ENCODE measurements at places on chromosomes 16 and 17.
A peak's percentile ranks its signal among the peaks of the same experiment; 100 is the strongest.

GRCh38 chr16:87198328-87198832 is 118.8 kb downstream of the C16orf95 start:
- no peak for DNase-seq

DNA sequence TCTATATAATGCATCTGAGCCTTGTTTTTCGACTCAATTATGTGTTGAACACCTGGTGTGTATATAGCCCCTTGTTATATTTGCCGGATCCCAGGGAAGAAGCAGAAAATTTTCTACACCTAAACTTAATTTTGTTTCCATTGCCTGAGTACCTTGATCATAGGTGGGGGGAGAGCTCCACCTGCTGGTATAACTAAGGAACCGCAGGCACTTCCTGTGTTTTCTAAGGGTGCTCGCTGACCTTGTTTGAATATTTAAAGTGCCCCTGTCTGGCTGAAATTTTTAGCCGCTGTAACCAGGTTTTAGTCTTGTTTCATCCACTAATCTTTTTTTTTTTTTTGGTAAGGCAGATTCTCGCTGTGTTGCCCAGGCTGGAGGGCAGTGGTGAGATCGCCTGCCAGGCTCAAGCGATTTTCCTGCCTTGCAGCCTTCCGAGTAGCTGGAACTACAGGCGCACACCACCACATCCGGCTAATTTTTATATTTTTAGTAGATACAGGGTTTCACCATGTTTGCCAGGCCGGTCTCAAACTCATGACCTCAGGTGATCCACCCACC is 6.5 kb upstream of the NUBP1 start:
- DNase-seq: peak; percentile 85

GRCh38 chr17:58136669-58137279 is 11.4 kb upstream of the OR4D1 start:
- no peak for DNase-seq

DNA sequence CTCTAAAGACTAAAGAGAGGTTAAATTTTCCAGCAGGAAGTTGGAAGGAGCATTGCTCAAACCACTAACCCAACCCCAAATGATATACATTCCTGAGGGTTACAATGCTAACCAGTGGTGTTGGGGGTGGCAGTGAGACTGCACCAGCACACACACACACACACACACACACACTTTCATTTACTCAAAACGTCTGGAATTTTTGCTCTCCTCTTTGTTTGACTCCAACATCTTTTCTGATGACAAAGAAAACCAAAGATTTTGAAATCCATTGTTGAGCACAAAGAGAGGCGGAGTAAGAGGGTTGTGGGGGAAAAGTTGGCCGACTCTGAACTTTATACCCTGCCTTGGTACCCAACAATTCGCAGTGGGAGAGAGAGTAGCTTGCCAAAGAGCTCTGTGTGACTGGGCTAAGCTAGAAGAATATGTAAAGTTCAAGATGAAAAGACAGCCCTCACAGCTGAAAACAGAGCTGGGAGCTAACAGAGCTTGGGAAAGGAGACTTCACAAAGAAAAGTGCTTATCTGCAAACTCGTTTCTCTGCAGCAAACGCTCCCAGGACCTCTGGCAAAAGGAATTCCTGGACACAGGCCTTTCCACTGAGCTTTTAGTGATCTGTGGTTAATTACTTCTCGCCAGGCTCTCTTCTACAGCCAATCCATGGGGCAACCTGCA is 426.0 kb upstream of the CDH11 start:
- DNase-seq: peak; percentile 35

DNA sequence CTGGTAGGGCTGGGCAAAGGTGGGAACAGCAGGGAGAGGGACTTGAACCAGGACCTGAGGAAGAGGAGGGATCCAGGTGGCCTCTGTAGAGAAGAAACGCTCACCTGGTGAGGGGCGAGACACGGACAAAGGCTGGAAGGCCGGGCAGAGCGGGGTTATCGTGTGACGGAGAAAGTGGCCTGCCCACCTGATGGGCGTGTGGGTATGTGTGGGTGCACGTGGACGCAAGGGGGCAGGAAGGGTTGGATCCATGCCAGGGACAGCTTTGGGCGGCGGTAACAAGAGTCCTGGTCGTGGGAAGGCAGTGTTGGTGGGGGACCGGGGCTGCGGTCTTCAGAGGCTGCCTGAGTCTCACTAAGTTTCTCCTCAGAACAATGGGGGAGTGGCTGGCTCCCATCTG is 104.1 kb upstream of the GSE1 start:
- no peak for DNase-seq

GRCh38 chr17:47324224-47325020 is 667 bp downstream of the EFCAB13 start:
- DNase-seq: peak; percentile 89

DNA sequence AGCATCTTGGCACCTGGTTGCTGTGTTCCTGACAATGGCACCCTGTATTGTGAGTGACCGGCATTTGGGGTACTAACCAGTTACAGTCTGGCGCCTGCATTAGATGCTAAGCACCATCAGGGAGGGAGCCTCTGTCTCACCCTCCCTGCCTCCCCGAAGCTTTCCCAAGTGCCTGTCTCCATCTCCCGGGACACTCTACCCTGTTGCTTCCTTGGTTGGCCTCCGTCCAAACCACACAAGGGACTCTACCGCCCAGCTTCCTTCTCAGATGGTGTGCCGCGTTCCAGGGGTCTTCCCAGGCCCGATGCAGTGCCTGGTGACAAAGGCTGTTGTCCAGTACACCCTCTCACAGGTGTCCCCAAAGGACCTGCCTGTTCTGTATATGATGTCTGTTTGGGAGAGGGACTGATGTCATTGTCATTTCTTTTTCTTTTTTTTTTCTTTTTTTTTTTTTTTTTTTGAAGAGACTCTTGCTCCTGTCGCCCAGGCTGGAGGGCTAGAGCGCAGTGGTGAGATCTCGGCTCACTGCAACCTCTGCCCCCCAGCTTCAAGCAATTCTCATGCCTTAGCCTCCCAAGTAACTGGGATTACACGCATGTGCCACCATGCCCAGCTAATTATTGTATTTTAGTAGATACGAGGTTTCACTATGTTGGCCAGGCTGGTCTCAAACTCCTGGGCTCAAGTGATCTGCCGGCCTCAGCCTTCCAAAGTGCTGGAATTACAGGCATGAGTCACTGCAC is 6.7 kb downstream of the SNN start:
- DNase-seq: no peak

- no peak for DNase-seq
Observed at GRCh38 chr17:29215717-29216116, 30.9 kb upstream of the CRYBA1 start.

GRCh38 chr17:76542984-76543383 is 3.1 kb downstream of the PRCD start:
- no peak for DNase-seq

GRCh38 chr17:51820252-51820651 is 338.3 kb downstream of the CA10 start:
- DNase-seq: no peak

- DNase-seq: no peak
Observed at GRCh38 chr17:15321556-15322251, 19.7 kb downstream of the TEKT3 start.

DNA sequence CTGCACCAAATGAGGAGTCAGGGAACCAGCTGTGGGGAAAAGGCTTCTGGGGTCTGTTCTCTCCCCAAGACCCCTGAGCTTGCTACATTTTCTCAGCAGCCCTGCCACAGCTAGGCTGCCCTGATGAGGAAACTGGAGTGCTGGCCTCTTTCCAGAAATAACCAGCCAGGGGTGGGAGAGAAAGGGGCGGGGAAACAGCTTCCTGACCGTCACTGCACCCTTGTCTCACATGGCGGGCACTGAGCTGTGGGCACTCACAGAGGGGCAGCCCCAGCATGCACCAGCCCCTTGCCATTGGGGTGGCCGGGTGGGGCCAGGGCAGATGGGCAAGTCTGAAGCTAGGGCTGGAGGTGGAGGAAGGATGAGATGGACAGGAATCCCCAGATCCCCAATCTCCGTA is 2.9 kb downstream of the SRL start:
- peak; percentile 56 for DNase-seq

DNA sequence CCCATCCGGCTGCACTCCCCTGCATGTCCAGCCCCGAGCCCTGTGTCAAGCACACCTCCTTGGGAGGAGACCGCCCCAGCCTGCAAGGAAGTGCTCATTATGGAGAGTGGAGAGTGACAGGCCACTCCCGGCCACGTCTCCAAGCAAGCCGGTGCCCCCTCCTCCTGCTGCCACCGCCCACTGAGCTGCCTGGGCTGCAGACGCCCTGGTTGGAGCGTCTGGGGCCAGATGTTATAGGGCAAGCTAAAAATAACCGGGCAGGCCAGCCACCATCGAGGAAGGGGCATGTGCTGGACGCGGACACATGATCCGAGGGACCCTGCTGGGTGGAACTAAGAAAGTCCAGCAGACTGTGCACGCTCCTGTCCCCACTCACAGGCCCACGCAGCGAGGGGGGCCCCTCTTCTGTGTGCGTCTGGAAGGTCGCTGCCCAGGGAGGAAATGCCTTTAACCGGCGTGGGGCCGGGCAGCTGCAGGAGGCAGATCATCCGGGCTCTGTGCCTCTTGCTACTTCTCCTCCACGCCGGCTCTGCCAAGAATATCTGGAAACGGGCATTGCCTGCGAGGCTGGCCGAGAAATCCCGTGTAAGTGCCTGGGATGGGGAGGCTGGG is at the start of gene WFDC1:
Gene WFDC1 (plus strand): TSS at position 348 of the 612 bp plus-strand sequence. CDS start 94 bp downstream, at position 442.
- DNase-seq: peak; percentile 60

DNA sequence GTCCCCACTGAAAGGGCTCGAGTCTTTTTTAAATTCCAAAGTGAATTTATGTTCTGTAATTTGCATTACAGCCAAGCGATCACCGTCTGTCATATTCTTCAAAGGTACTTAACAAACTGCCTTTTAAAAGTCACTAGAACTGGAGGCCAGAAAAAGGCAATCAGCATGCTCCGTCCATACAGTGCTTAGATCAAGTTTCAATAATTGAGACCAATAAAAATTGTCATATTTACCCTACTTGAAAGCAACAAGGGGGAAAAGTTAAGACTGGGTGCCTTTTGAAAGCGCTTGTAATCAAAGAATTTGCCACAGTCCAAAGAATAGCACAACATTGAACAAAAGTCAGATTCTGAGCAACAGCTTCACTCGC is 9.0 kb upstream of the ZFHX3 start:
- peak; percentile 52 for DNase-seq

- no peak for DNase-seq
Observed at GRCh38 chr16:2827831-2828520, 2.1 kb upstream of the ZG16B start.

DNA sequence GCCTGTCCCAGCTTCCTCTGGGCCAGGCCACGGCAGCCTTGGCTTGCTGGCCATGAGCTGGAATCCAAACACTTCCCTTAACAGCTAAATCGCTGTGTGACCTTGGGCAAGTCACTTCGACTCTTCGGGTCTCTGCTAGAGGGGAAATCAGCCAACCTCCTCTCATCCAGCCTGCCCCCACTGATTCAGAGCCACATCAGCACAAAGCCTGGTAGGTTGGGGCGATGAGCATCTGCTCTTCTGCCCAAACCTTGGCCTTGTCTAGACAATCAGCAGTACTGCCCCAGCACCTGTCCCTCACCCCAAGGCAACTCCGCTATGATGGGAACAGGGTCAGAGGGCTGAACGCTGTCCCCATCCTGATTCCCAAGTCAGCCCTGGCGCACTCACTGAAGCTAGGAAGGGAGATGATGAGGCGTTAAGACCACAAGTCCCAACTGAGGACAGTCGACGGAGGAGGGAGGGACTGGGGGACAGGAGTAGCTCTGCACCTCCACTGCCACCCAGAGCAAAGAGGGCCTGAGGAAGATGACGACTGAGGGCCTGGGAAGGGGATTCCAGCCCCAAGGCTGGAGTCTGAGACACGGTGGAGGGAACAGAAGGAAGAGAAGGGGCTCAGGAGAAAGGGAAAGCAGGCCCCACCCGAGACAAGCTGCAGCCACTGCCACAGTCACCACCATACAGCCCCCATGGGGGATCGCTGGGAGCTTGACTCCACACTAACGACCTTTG is 1.3 kb downstream of the CLUH start:
- no peak for DNase-seq

DNA sequence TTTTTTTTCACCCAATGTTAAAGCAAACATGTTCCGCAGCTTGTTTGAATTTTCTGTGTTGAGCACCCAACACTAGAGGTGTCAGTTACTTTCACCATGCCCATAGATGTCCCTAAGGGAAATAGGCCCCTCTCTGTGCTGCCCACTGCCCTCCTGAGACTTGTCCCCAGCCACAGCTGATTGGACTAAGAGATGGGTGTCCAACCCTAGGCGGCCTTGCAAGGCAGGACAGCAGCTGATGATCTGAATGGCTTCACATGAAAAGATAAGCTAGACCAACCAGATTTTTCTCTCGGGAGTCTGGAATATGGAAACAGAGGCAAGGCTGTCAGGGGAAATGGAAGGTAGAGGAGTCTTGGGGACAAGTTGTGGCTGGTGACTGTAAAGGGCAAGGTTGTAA is 6.1 kb upstream of the CALB2 start:
- no peak for DNase-seq

DNA sequence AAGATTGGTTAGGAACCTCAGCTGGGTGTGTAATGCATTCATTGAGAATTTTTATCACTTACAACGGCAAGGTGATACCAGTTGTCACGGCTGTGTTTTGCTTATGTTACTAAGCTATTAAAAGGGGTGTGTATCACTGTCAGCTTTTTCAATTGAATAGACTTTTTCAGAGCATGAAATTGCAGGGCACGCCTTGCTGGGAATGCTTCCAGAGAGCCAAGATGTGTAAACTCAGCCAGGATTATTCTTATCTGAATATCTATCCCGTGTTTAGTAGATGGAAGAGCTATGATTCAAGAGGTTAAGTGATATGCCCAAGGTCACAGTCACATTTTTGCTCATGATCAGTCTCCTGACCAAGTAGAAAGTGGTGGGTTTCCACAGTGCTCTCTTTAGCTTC is 6.6 kb upstream of the TEKT3 start:
- DNase-seq: peak; percentile 53

DNA sequence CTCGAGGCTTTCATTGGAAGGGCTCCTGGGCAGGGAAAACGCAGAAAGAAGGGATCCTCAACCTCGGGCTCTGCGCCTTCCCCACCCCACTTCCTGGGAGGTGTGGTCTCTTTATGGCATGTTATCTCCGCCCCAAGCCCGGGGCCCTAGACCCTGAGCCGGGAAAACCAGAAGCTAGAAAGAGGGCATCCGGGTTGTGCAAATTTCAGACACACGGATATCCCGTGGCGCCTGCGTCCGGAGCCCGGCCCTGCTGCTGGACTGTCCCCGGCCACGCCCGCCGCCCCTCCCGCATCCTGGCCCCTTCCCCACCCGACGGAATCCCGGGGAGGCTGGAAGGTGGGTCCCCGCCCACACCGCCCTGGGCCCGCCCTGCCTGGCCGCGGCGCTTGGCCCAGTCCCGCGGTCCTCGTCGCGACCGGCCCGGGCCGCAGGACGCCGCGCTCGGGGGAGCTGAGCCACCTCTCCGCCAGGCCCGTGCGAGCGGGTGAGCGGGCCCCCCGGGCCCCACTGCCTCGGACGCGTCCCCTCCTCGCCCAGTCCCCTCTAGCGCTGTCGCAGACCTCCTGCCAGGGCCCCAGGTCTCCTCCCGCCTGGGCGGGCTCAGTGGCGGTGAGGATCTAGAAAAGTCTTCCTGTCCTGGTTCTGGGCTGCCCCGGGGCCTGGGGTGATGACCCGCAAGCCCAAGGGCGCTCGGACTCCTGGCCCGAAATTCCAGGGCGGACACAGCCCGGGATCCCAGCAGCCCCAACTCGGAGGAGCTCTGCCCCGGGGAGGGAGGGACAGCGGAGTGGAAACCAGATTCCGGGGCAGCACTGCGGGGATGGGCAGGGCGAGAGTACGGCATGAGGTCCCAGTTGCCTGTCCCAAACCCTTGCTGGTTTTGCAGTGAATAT is at the start of gene SLC16A5:
Gene SLC16A5 (plus strand): TSS at position 397 of the 896 bp plus-strand sequence. CDS start 5,683 bp downstream, outside the sequence.
- peak; percentile 92 for DNase-seq

All from muscle of leg (tissue), 16 donors.